ENCODE measurements at places on chromosomes 11 and 22. TPM values are rescaled to one million over a fixed set of nuclear protein-coding genes. Genes with fewer than 3 reads are reported as not detected.

DNA sequence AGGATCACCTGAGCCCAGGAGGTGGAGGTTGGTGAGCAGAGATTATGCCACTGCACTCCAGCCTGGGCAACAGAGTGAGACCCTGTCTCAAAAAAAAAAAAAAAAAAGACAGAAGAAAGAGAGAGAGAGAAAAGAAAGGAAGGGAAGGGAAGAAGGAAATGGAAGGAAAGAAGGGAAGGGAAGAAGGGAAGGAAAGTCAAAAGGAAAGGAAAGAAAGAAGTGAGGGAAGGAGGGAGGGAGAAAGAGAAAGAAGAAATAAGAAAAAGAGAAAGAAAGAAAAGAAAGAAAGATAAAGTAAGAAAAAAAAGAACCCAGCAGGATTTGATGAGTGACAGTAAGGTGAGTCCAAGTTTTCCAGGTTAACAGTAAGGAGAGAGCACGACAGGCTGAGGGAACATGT is 19.6 kb downstream of the WBP2NL start:
- H3K4me1 ChIP-seq: no peaks in the 10 kb centered on the region
- no peak for DNase-seq
- H3K27ac ChIP-seq: no peak overlapping the region
- H3K4me3 ChIP-seq: no peak overlapping the region

HSPB2 gene
- polyA plus RNA-seq: 76.0 TPM

GRCh38 chr22:27718186-27719035 is 83.1 kb downstream of the MN1 start:
- H3K27me3 ChIP-seq: peaks cover 4% of the 10 kb centered on the region
- H3K36me3 ChIP-seq: no peaks in the 10 kb centered on the region
- peaks cover 29% of the 10 kb centered on the region for H3K4me1 ChIP-seq
- no peak overlapping the region for H3K27ac ChIP-seq
- H3K4me3 ChIP-seq: no peak overlapping the region

DNA sequence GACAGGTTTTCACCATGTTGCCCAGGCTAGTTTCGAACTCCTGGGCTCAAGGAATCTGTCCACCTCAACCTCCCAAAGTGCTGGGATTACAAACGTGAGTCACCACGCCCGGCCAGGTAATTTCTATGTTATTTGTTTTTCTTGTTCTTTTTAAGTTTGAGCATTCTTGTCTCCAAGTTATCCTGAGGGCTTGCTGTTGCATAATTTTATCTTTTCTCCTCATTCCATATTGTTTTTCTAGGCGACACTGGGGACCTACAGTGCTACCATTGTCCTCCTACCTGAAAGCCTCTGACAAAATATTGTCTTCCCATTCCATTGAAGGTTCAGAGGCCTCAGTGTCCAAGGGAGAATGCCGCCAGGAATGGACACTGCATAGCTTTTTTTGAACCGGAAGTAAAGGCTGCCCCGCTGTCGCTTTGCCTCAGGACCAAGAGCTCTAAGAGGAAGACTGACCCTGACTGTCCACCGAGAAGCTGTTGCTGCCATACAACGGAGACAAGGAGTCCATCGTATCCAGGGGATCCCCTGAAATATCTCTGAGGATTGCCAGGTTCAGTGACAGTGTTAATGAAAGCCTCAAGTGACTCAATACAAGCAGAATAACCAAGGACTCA is 9.7 kb downstream of the AP5B1 start:
- H3K4me3 ChIP-seq: no peak overlapping the region
- DNase-seq: no peak
- no peak overlapping the region for H3K27ac ChIP-seq

DNA sequence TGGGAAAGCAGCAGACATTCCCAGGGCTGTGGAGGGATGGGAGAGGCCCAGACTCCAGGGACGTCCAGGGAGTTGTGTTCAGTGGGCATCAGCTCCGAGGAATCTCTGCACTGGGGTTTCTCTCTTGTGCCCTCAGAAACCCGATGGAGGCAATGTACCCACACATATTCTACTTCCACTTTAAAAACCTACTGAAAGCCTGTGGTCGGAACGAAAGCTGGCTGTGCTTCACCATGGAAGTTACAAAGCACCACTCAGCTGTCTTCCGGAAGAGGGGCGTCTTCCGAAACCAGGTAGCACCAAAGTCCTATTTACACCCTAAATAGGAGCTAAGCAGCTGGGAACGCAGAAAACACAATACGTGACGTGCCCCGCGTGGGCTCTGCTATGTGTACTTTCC is 8.3 kb downstream of the APOBEC3D start:
- DNase-seq: no peak
- H3K4me3 ChIP-seq: no peak overlapping the region
- H3K4me1 ChIP-seq: no peaks in the 10 kb centered on the region
- no peaks in the 10 kb centered on the region for H3K27me3 ChIP-seq
- H3K27ac ChIP-seq: no peak overlapping the region
- no peaks in the 10 kb centered on the region for H3K36me3 ChIP-seq

OR51G2 gene
- polyA plus RNA-seq: not detected

RASL10A gene
- polyA plus RNA-seq: 1.8 TPM

CDC42EP1 gene
- polyA plus RNA-seq: 50.7 TPM

HPX gene
- polyA plus RNA-seq: 2.7 TPM

DNA sequence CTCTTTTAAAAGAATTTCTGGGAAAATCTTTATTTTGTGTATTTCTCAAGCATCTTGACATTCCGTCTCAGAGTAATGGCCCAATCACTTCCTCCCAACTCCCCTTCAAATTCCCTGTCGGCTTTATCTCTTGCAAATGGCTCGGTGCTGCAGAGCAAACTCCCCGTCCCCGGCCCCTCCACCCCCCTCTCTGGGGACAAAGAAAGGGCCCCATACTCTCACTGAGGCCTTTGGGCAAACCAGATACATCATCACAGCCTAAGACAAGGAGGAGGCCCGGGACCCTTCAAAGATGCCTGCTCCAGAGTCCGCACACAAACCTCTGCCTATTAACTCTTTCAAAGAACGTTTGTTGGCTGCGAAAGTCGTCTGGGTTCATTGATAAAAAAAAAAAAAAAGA is 3.9 kb upstream of the SMIM38 start:
- H3K36me3 ChIP-seq: no peaks in the 10 kb centered on the region
- no peak overlapping the region for H3K4me3 ChIP-seq
- H3K4me1 ChIP-seq: peaks cover 36% of the 10 kb centered on the region

NXPE1 gene
- not detected for polyA plus RNA-seq

TBX10 gene
- polyA plus RNA-seq: not detected

DNA sequence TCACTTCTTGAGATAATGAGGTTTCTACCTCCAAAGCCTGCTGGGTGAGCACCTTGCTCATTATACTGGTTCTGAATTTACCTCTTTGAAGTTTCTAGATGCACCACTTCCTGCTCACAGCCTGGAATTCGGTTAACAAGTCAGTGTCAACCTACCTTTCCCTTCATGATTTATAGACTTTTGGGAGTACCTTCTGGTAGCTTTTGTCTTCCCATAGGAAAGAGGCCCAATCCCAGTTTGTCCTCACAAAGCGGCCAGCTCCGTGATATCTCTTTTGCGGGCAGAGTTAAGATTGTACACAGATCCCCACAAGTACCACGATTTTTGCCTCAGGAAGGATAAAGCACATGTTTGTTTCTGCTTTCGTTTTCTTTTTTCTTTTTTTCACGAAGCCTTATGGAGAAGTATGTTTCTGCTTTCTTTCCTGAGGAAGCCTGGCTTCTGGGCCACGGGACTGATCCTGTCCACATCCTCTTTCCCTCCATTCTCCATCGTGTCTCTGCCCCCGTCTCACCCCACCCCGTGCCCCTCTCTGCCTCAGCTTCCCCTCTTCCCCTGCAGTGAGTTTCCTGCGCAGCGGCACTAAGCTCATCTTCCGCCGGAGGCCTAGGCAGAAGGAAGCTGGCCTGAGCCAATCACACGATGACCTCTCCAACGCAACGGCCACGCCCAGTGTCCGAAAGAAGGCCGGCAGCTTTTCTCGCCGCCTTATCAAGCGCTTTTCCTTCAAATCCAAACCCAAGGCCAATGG is 5.7 kb upstream of the HINFP start:
- H3K4me1 ChIP-seq: peaks cover 2% of the 10 kb centered on the region
- no peaks in the 10 kb centered on the region for H3K27me3 ChIP-seq
- peaks cover 59% of the 10 kb centered on the region for H3K36me3 ChIP-seq
- no peak overlapping the region for H3K4me3 ChIP-seq

DNA sequence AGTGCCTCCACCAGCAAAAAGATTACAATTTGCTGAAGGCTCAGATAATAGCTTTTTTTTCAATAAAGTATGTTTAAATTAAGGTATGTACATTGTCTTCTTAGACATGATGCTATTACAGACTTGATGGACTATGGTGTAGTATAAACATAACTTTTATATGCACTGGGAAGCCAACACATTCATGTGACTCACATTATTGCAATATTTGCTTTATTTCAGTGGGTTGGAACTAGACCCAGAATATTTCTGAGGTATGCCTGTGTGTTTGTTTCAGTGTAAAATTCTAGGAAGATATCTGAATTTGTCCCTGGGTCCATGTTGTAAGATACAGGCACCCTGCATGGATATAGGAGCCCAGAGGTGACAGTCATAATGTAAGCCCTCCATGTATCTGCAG is 120.0 kb upstream of the BDNF start:
- no peaks in the 10 kb centered on the region for H3K36me3 ChIP-seq
- H3K27ac ChIP-seq: no peak overlapping the region
- DNase-seq: no peak
- H3K4me1 ChIP-seq: no peaks in the 10 kb centered on the region
- H3K27me3 ChIP-seq: no peaks in the 10 kb centered on the region
- H3K4me3 ChIP-seq: no peak overlapping the region

DNA sequence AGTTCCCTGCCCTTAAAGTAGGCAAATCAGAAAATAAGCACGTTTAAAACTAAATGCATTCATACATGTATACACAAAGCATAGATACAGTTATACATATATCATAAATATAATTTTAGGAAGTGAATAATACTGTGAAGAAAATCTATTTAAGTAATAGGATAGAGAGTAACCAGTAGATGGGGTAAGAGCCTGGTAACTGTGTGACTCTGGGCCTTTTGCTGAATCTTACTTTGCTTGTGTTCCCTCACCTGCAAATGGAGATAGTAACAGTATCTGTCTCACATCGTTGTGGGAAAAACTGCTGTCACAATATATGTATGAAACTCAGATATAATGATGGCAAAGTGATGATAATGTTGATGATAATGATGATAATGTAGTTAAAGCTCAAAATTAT is 29.9 kb downstream of the MS4A2 start:
- no peak for DNase-seq
- no peaks in the 10 kb centered on the region for H3K27me3 ChIP-seq
- no peak overlapping the region for H3K4me3 ChIP-seq
- H3K36me3 ChIP-seq: no peaks in the 10 kb centered on the region
- no peaks in the 10 kb centered on the region for H3K4me1 ChIP-seq

- peak; percentile 55 for DNase-seq
- peak overlapping the region; percentile 65 for H3K27ac ChIP-seq
- no peaks in the 10 kb centered on the region for H3K27me3 ChIP-seq
- H3K4me3 ChIP-seq: no peak overlapping the region
- H3K36me3 ChIP-seq: no peaks in the 10 kb centered on the region
- peaks cover 49% of the 10 kb centered on the region for H3K4me1 ChIP-seq
Observed at GRCh38 chr11:75475767-75476650, 43.0 kb upstream of the KLHL35 start.

- no peak overlapping the region for H3K27ac ChIP-seq
- H3K4me3 ChIP-seq: no peak overlapping the region
- no peaks in the 10 kb centered on the region for H3K36me3 ChIP-seq
- H3K27me3 ChIP-seq: peaks cover 9% of the 10 kb centered on the region
- H3K4me1 ChIP-seq: peaks cover 4% of the 10 kb centered on the region
- DNase-seq: no peak
Observed at GRCh38 chr11:120130991-120131760, 6.7 kb downstream of the TRIM29 start.

ARVCF gene
- 96.4 TPM for polyA plus RNA-seq

DUSP8 gene
- 21.2 TPM for polyA plus RNA-seq

DNA sequence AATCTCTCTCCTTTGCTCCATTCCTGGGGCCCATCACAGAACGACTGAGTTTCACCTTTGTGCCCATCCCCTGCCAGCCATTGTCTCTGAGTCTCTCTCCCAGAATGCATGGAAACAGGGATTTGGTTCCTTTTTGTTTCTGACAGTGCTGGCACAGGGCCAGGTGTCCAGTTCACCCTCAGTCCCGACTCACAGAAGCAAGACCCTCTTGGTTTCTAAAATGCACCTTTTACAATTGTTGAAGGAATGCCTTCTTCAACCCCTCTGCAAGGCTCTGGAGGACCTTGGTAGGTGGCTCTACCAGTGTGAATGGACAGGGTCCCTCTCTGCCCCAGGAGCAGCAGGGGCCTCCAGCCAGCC is 5.1 kb upstream of the MYEOV start:
- H3K4me3 ChIP-seq: no peak overlapping the region
- peaks cover 24% of the 10 kb centered on the region for H3K4me1 ChIP-seq
- H3K36me3 ChIP-seq: no peaks in the 10 kb centered on the region
- DNase-seq: no peak
- no peak overlapping the region for H3K27ac ChIP-seq
- peaks cover 8% of the 10 kb centered on the region for H3K27me3 ChIP-seq

DNA sequence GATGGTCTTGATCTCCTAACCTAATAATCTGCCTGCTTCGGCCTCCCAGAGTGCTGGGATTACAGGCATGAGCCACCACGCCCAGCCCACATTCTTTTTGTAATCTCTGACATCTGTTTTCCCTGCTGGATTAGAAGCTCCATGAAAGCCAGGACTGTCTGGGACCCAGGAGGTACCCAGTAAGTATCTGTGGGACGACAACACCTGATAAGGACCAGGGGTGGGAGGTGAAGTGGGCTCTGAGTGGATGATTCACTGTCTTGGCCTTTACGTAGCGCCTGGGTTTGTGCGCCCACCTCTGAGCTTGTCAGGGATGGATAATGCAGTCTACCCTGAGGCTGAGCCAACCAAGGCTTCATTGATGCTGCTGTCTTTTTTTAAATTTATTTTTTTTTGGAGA is 118.8 kb downstream of the ABTB2 start:
- no peaks in the 10 kb centered on the region for H3K27me3 ChIP-seq
- H3K4me1 ChIP-seq: peaks cover 26% of the 10 kb centered on the region
- H3K4me3 ChIP-seq: no peak overlapping the region

OR8G1 gene
- polyA plus RNA-seq: not detected

GRCh38 chr11:57800444-57801182 is 39.0 kb downstream of the CTNND1 start:
- peak overlapping the region; percentile 18 for H3K27ac ChIP-seq
- no peak overlapping the region for H3K4me3 ChIP-seq
- H3K4me1 ChIP-seq: peaks cover 16% of the 10 kb centered on the region
- H3K36me3 ChIP-seq: peaks cover 57% of the 10 kb centered on the region

- no peak overlapping the region for H3K27ac ChIP-seq
Observed at GRCh38 chr11:111466615-111467014, 45.6 kb downstream of the BTG4 start.

GRCh38 chr11:75797792-75798191 is 17.2 kb upstream of the UVRAG start:
- peaks cover 17% of the 10 kb centered on the region for H3K4me1 ChIP-seq
- H3K27me3 ChIP-seq: no peaks in the 10 kb centered on the region
- H3K4me3 ChIP-seq: no peak overlapping the region

GRCh38 chr11:46127150-46127638 is 5.9 kb upstream of the PHF21A start:
- H3K27me3 ChIP-seq: no peaks in the 10 kb centered on the region
- no peak overlapping the region for H3K27ac ChIP-seq
- DNase-seq: peak; percentile 27
- no peaks in the 10 kb centered on the region for H3K36me3 ChIP-seq

TLCD5 gene
- 7.6 TPM for polyA plus RNA-seq

SYCE3 gene
- polyA plus RNA-seq: not detected
